ENCODE measurements at places on chromosomes 6 and 20.

- DNase-seq: no peak
These were observed 322.8 kb upstream of the GJE1 start for GRCh38 chr6:141809901-141810300.

DNA sequence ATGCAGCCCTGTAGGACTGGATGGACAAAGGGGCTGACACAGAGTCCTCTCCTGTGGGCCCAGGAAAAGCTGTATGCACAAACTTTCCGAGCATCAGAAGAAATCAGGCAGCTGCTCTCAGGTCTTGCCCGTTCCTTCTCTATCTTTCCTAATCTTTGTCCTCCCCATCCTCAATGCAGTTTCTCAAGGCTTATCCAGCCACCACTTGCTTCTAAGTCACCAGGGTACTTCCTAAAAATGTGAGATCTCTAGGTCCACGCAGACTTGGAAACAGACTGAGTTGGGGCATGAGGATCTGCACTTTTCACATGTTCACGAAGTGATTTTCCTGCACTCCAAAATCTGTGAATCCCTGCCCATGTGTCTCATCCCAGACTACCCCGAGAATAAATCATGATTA, 394.5 kb upstream of the SLC35B3 start:
- no peak for DNase-seq

DNA sequence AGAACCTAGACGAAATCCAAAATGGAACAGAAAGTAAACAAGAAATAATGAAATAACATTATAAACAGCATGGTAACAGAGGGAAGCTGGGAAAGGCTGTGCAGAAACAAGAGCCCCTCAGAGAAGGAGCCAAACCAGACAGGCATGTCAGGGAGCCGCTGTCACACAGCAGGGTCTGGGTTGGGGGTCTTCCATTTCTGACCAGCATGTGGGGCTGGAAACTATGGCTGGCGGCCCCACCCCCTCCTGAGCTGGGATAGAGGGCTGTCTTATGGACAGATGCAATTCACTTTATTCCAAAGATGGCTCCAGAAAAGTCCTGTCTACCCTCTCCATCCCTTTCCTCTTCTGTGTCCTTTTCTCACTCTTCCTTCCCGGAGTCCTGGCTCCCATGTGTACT, 27.3 kb downstream of the C6orf89 start:
- DNase-seq: no peak

GRCh38 chr6:121435444-121436069, at the start of gene GJA1:
GJA1 (plus strand) TSS chr6:121435646; CDS start chr6:121446848, 11,202 bp downstream.
- DNase-seq: no peak

- no peak for DNase-seq
These were observed 257.7 kb upstream of the STXBP5 start for GRCh38 chr6:146946559-146946958.

GRCh38 chr6:122997541-122998150, 1.6 kb downstream of the CLVS2 start:
- DNase-seq: no peak

GRCh38 chr6:13682346-13682745, 29.3 kb downstream of the RANBP9 start:
- DNase-seq: no peak

DNA sequence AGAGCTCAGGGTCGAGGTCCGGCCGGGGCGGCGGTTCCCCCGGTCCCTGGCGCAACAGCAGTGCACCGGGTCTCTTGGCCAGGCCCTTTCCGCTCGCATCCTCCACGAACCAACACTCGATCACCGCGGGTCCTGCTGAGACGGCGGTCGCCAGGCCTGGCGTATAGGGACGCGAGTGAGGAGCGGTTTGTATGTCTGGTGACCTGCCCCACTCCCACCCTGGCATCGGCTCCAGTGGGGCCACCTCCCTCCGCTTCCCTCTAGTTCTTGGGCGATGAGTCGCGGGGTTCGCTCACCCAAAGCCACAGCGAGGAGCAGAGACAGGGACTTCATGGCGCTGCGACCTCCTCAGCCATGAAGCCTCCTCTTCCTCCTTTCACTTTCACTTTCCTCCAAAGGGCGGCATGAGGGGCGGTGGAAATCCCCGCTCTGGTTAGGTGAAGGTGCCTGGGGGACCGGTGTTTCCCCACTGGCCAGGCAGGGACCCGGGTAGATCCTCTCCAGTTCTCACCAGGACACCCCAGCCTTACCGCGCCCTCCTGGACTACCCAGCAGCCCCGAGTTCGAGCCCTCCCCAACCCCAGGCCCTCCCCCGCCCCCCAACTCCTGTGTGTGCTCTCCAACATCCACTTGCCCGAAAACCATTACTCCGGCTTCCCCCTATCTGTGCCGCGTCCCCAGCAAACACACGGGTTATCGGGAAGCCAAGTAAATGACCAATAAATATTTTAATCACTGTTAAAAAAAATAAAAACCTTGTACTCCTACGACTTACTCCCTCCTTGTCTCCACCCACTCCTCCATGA, at the start of gene TAPBP:
TAPBP (minus strand) TSS at position 370 of the 806 bp plus-strand sequence; CDS start at position 333, 37 bp downstream.
- peak; percentile 82 for DNase-seq

DNA sequence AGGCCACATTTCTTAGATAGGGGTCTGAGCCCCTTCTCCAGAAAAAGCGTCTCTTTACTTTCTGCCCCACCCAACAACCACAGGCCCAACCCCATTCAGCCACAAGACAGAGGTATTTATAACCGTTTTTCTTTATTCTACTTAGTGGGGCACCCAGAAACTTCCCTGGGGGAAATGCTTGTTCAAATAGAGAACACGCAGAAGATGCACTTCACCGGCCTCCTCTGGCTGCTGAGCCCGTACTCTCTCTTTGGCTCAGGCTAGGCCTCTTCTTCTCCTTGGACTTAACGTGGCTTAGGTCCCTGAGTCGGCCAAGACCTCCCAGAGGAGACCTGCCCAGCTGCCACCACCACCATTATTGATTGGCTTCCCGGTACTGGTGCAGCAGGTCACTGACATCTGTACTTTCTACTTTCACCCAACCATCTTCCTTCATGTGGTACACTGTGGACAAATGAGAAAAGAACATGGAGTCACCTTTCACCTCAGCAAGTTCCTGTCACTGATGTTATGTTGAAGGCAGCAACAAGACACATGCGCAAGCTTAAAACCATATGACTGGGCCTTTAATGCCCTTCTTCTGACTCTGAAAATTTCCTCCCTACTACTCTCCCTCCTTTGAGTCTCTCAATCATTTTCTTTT, 2.2 kb upstream of the TAP2 start:
- no peak for DNase-seq

DNA sequence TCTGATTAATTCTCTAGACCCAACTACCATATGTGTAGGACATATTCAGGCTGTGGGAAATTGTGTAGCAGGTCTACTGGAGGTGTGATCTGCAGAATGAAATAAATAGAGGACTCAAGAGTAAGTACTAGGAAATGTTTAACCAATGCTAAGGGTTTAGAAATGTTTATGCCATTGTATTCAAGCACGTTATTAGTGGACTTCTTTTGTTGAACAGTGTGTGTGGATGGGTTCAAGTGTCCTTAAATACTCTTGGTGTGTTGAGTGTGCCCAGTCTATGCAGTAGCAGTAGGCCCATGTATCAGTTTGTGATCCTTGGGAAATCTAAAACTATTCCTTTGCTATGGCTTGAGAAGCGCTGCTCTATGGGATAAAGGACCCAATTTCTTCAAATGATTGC, 112.1 kb downstream of the FARS2 start:
- DNase-seq: no peak

DNA sequence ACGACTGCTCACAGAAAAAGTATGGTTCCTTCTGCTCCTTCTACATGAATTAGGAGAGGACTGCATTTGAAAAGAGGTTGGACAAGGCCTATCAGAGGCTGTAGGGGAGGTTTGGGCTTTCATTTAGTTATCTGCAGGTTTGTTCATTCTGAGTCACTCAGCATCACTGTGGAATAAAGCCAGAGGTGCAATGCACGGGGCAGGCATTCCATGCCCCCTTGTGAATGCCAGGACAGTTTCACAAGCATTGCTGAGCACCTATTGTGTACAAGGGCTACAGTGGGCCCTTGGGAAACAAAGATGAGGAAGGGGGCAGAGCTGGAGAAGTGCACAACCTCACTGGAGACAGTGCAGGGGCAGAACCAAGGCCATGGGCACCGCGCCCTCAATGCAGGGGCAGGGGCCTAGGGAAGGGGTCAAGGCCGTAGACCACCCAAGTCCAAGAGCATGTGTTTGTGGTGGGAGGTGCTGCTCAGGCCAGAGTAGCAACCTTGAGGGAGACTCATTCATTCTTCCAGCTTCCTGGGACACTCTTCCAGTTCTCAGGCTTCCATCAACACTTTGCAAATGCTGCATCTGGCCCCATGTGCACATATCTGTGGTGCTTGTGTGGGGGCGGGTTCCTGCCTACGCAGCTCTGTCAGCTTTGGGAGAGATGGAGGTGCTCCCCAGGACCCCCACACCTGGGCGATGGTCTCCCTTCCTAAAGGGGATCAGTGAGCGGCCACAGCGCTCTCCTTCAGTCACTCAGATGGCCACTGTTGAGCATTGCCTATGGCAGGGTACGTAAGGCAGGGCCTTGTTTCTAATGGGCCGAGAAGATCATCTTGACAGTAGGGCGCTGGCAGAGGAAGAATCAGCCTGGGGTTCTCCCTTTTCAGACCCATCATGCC, 204.5 kb downstream of the SYNDIG1 start:
- DNase-seq: no peak

DNA sequence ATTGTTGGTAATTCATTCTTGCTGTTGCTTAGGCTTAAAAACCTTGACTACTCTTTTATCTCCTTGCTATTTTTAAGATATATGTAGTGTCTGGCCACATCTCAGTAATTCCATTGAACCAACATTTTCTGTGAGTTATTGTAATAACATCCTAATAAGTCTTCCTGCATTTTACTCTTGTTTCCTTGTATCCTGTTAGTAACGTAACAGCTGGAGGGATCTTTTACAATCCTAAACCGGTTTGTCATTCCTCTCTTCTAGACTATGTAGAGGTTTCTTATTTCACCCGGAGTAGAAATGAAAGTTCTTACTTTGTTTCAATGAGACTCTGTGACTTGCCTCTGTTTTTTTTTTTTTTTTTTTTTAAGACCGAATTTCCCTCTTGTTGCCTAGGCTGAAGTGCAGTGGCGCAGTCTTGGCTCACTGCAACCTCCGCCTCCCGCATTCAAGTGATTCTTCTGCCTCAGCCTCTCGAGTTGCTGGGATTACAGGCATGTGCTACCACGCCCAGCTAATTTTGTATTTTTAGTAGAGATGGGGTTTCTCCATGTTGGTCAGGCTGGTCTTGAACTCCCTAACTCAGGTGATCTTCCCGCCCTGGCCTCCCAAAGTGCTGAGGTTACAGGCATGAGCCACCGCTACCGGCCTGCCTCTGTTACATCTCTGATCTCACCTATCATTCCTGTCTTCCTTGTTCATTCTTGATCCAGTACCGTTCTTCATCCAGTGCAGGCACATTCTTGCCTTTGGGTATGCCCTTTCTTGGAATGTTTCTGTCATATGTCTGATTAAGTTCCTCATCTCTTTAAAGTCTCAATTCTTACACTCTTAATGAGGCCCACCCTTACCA, 44.7 kb downstream of the NCOA3 start:
- DNase-seq: no peak

DNA sequence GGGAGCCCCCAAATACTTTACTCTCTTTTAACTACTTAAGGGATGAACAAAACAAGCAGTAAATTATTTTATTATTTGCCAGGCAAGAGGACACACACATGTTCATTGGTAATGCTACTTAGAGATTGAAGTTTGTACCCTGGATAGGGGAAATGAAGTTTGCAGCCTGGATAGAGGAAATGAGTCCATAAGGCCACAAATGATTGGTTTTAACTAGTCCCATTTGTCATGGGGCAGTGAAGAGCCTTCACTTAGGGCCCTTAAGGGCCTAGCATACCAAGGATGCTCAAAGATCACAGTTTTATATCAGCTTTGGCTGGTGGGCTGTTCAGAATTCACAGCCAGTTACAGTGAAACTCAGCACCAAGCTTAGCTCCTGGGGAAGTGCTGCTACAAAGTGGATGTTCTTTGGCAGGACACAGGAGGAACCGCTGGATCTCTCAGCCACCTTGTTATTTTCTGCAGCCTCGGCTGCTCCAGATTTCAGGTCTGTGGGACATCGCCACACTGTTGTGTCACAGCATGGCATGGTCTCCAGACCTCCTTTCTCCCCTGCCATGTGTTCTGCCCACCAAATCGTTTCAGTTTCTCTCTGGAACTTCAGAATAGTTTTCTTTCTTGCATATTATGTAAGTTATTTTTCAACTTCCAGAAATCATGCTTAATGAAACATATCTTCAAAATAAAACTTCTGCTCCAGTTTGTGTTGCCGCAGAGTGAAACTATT, 41.8 kb downstream of the NCOA7 start:
- no peak for DNase-seq

- DNase-seq: no peak
These were observed 16.7 kb downstream of the RAET1L start for GRCh38 chr6:150008588-150008987.

DNA sequence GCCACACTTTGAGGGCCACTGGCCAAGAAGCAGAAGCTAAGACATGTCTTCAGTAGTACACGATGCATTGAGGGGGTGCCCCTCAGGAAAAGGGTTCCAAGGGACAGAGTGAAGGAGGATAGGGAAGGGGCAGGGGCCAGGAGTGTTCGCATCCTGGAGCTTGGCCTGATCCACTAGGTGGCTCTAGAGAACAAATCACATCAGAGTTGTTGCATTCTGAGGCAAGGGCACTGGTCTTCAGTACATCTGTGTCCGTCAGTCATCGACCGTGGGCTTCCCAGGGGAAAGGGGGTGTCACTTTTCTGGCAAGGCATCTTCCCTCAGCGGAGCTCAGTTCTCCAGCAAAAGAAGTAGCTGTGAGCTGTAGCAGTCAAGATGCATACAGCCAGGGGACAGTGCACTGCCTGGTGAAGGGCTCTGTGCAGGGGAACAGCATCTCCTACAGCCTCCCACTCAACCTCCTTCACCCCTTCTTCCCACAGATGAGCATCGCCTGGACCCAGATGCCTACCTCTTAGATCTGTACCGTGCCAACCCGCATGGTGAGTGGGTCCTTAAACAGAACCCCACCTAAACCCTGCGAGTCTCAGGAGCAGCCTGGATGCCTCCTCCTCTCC, 47.8 kb downstream of the ARHGAP40 start:
- no peak for DNase-seq

DNA sequence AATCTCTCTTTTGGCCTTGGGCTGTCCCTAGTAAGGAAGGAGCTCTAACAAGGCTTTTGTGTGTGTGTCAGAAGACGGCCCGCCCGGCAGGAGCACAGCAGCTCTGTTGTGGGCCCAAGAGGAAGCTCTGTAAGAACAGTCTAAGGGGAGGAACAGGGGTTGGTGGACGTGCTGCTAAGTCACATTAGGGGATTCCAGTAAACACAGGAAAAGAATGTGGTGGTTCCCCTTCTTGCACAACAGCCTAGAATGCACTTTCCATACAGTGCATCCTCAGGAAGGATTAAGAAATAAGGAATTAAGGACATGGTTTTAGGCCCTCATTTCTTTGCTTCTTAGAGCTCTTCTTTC, 114.5 kb downstream of the RNF144B start:
- no peak for DNase-seq

DNA sequence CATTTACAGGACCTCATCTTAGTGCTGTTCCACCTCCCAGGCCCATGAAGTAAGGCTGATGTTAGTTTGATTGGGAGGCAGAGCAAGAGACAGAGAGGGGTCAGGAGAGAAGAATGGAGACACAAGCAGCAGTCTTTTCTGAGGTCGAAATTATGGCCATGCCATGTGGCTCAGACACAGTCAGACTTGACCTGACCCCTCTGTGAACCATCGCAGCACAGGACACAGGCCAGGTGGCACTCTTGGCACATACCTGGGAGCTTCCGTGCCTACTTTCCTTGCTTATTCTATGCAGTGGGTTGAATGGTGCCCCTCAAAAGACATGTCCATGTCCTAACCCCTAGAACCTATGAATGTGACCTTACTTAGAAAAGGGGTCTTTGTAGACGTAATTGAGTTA, 254.9 kb downstream of the MAFB start:
- no peak for DNase-seq

GRCh38 chr6:133986942-133987341, 33.9 kb downstream of the TBPL1 start:
- DNase-seq: no peak

All from T-helper 22 cell (primary cell).